Brain microvascular endothelial cell (primary cell): ENCODE measurements at places on chromosomes 5 and 9.

DNA sequence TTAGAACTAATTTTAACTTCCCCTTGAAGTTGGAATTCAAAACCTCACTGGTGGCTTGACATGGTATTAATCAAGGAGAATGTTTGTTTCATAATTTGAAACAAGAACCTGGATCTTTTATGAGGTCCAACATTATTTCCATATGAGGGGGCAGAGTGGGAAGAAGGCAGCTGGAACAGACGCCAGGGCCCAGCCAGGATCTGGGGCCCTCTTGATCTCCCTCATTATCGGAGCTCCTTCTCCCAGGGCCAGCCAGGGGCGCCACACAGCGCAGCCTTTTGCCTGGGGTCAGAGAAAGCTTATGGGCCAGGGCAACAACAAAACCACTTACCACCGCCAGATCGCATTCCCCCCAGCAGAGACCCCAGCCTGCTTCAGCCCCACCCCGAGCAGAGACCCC, 27.1 kb upstream of the NKD2 start:
- no peak for DNase-seq

DNA sequence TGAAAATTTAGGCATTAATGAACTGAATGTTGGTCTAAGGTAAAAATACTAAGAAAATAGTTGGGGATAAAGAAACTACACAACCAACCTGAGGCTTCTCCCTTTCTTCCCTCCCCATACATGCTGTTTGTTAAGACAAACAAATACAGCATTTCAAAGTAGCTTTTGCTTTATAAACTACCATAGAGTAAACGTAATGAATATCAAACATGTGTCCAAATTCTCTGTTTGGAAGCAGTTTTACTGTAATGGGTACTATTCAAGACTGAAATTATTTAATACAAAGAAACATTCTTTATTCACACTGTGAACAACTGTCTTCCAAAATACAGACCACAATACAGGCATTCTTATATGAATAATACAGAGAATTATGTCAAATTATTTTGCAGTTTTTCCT, 52.0 kb downstream of the SLC44A1 start:
- DNase-seq: no peak

GRCh38 chr5:62581836-62582597, 3.4 kb downstream of the LRRC70 start:
- no peak for DNase-seq

DNA sequence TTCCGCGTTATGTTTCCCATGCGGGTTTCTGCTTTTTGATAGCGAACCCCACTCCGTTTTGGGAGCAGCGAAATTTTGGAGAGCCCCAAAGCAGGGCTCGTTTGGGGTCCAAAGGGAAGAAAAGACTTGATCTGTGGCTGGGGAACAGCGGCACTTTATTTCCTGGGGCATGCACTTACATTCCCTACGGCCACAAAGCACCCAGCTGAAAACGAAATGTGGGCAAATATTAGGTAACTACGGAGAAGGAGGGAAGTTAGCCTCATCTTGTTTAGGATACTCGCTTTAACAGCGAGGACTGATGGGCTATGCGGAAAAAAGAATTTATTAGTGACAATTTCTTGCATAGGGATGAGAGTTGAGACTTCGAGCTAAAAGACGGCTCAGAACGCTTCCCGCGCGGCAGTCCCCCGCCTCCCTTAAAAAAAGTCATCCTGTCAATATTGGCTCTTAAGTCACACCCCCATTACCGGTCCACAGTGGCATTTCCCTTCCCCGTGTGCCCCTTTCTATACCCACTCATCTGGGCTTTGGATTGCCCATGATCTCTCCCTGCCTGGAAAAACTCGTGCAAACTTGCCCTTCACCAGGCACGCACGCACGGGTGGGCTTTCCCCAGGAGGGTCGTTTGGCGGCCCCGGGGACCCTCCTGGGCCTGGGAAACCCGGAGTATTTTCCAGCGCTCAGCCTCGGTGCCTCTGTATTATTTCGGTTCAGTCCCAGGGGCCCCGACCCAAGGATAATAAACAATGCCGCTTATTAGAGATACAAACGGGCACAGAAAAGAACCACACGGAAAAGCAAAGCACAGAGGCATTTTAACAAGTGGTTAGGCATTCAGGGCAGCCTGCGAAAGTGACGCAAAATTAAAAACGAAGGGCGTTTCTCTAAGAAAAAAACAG, 35.8 kb upstream of the NFIB start:
- DNase-seq: no peak

- DNase-seq: no peak
Observed at GRCh38 chr5:109833946-109834345, 144.2 kb downstream of the MAN2A1 start.

- DNase-seq: peak; percentile 75
Observed at GRCh38 chr5:92641031-92641962, 939.7 kb downstream of the NR2F1-AS1 start.

DNA sequence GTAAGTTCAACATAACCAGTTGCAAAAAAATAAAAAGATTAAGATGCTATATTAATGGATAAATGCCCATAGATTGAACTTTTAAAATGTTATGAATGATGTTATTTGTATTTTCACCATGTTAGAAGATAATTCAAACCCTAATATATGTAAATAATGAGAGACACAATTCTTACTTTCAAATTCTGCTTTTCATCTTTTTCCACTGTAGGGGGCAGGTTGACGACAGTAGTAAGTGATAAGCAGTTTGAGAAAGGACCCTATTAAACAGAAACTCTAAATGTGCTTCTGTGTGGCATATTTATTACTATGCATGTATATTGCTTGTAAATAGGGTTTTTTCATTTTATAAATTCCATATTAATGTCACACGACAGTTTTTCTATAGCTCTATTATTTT, 591.1 kb downstream of the SEMA5A start:
- DNase-seq: no peak

GRCh38 chr5:157088342-157088990, 20.4 kb downstream of the HAVCR2 start:
- DNase-seq: no peak

DNA sequence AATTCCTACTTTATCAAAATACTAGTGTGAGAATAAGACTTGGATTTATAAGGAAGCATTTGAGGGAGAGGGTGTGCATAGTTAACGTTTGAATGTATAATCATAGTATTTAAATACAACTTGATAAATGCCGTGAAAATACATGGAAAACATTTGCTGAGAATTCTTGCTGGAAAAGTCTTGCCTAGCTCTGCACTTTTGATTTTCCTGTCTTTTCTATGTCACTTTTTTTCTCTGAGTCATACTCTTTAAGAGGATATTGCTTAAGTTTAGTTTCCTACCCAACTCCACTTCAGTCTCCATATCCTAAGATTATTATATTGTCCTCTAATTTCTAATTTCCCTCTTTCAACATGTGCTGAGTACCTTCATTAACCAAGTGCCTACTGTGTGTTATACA, 616.6 kb upstream of the SEMA6A start:
- DNase-seq: no peak

GRCh38 chr9:133120501-133121197, 391 bp downstream of the RALGDS start:
- DNase-seq: no peak

DNA sequence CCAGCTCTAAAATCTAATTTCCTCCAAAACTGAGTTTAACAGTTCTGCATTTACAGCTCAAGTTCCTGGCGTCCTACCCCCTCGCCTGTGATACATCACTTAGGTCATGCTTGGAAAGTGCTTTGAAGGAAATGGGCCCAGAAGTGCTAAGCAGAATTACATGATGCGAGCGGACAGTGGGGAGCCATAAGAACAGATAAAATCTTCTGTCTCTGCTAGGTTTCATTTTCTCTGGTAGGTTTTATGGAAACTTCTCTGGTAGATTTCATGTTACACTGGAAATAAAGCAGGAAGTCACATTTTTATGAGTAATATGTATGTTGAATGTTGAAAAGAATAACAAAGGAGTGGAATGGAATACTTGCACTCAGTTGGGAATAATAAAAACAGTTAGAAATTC, 138.3 kb downstream of the ZDHHC21 start:
- peak; percentile 19 for DNase-seq
